ENCODE measurements at places on chromosomes 2 and 18.

- H3K36me3 ChIP-seq: no peaks in the 10 kb centered on the region
- H3K27me3 ChIP-seq: no peaks in the 10 kb centered on the region
- peaks cover 4% of the 10 kb centered on the region for H3K4me1 ChIP-seq
Observed at GRCh38 chr2:38262069-38262871, 114.8 kb downstream of the ATL2 start.

DNA sequence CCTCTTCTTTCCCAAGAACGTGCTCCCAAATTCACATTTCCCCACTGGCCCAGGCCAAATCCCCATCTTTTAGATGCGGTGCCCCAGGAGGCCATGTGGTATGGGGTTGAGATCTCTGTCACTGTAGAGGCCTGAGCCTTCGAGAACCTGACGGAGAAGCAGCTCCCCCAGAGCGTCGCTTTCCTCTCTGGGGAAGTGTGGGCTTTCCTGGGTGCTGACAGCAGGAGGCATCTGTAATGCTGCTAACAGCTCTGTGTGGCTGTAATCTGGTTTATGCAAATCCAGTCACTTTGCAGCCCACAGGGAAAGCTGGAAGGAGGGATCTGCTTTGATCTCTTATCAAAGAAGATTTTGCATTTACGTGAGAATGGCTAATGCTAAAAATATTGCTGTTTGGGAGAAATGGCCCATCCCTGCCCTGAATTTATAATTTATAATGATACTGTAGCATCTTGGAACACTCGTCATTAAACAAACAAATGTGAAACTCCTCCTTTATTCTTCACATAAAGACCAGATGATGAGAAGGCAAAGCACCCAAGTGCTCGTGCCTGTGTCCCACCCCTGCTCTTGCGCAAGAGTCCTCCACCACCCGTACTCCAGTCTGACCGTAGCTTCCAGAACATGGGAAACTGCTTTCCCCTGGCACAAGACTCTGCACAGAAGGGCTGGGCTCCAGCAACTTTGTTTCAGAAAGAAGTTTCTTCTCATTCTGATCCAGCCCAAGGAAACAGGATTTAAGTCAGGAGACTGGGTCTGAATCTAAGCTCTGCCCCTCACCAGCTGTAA is 109.9 kb upstream of the EPC2 start:
- H3K36me3 ChIP-seq: no peaks in the 10 kb centered on the region
- no peaks in the 10 kb centered on the region for H3K4me1 ChIP-seq
- peak; percentile 15 for DNase-seq
- H3K27ac ChIP-seq: no peak overlapping the region
- H3K4me3 ChIP-seq: no peak overlapping the region

GRCh38 chr18:74373428-74373827 is 57.8 kb downstream of the C18orf63 start:
- H3K4me1 ChIP-seq: no peaks in the 10 kb centered on the region
- no peak for DNase-seq
- H3K36me3 ChIP-seq: no peaks in the 10 kb centered on the region
- no peak overlapping the region for H3K4me3 ChIP-seq

GRCh38 chr2:192230889-192231453 is 36.2 kb upstream of the TMEFF2 start:
- H3K4me1 ChIP-seq: no peaks in the 10 kb centered on the region
- H3K27me3 ChIP-seq: no peaks in the 10 kb centered on the region
- H3K27ac ChIP-seq: no peak overlapping the region
- DNase-seq: no peak
- H3K36me3 ChIP-seq: no peaks in the 10 kb centered on the region
- no peak overlapping the region for H3K4me3 ChIP-seq

- no peak for DNase-seq
- H3K27me3 ChIP-seq: no peaks in the 10 kb centered on the region
- H3K4me3 ChIP-seq: no peak overlapping the region
- no peak overlapping the region for H3K27ac ChIP-seq
- no peaks in the 10 kb centered on the region for H3K4me1 ChIP-seq
- no peaks in the 10 kb centered on the region for H3K36me3 ChIP-seq
Observed at GRCh38 chr2:61550375-61551209, 12.4 kb upstream of the XPO1 start.

DNA sequence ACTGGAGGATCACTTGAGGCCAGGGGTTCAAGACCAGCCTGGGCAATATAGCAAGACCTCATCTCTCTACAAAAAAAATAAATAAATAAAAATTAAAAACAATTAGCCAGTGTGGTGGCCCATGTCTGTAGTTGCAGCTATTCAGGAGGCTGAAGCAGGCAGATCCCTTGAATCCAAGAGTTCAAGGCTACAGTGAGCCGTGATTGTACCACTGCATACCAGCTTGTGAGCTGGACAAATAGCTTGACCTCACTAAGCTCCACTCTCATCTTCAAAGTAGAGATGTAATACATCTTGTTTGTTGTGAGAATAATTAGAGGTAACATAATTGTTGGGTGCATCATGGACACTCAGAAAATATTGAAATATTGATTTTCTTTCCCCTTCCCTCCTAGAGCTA is 31.1 kb upstream of the MAPRE2 start:
- H3K27me3 ChIP-seq: no peaks in the 10 kb centered on the region
- H3K36me3 ChIP-seq: no peaks in the 10 kb centered on the region
- H3K4me3 ChIP-seq: no peak overlapping the region
- no peak overlapping the region for H3K27ac ChIP-seq

DNA sequence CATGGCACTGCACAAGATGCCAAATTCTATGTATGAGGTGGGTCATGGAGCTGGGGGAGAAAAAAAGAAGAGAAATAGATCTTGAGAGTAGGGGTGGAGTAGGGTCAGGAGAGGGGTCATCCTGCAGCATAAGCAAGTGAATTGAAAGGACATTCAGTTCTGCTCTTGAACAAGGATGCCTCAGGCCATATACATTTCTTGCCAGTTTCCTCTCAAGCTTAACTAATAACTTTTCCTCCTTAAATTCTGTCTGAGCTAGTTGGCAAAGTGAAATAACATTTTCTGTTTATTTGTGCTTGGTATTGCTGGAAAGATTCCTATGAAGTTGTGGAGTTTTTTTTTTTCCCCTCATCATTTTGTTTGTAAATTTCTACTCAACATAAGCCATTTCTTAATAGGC is 99.0 kb upstream of the LTBP1 start:
- H3K4me1 ChIP-seq: no peaks in the 10 kb centered on the region
- no peak for DNase-seq

- H3K27me3 ChIP-seq: no peaks in the 10 kb centered on the region
- H3K4me3 ChIP-seq: no peak overlapping the region
- no peak for DNase-seq
- no peaks in the 10 kb centered on the region for H3K36me3 ChIP-seq
- H3K27ac ChIP-seq: no peak overlapping the region
- peaks cover 3% of the 10 kb centered on the region for H3K4me1 ChIP-seq
Observed at GRCh38 chr18:46393230-46393629, 263.8 kb downstream of the LOXHD1 start.

GRCh38 chr2:126658319-126658904 is 2.5 kb downstream of the GYPC start:
- H3K27me3 ChIP-seq: no peaks in the 10 kb centered on the region
- no peak overlapping the region for H3K27ac ChIP-seq
- no peak for DNase-seq
- no peak overlapping the region for H3K4me3 ChIP-seq

- H3K27ac ChIP-seq: no peak overlapping the region
- no peaks in the 10 kb centered on the region for H3K36me3 ChIP-seq
- no peaks in the 10 kb centered on the region for H3K4me1 ChIP-seq
- DNase-seq: no peak
- H3K4me3 ChIP-seq: no peak overlapping the region
Observed at GRCh38 chr18:9280849-9281248, 53.7 kb upstream of the TWSG1 start.

GRCh38 chr2:879540-879939 is 71.1 kb upstream of the SNTG2 start:
- DNase-seq: no peak
- no peak overlapping the region for H3K4me3 ChIP-seq
- H3K36me3 ChIP-seq: no peaks in the 10 kb centered on the region
- H3K27me3 ChIP-seq: no peaks in the 10 kb centered on the region
- H3K27ac ChIP-seq: no peak overlapping the region

DNA sequence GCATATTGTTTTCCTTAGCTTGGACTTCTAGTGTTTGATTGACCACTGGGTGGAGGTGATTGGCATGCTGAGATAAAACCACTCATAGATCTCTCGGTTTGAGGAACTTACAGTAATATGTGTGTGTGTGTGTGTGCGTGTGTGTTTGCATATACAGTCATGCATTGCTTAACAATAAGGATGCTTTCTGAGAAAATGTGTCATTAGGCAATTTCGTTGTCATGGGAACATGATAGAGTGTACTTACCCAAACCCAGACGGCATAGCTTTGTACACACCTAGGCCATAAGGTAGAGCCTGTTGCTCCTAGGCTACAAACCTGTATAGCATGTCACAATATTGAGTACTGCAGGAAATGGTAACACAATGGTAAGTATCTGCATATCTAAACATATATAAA is 167.3 kb downstream of the NYAP2 start:
- no peaks in the 10 kb centered on the region for H3K4me1 ChIP-seq
- no peaks in the 10 kb centered on the region for H3K27me3 ChIP-seq
- no peak for DNase-seq
- H3K4me3 ChIP-seq: no peak overlapping the region
- no peaks in the 10 kb centered on the region for H3K36me3 ChIP-seq

DNA sequence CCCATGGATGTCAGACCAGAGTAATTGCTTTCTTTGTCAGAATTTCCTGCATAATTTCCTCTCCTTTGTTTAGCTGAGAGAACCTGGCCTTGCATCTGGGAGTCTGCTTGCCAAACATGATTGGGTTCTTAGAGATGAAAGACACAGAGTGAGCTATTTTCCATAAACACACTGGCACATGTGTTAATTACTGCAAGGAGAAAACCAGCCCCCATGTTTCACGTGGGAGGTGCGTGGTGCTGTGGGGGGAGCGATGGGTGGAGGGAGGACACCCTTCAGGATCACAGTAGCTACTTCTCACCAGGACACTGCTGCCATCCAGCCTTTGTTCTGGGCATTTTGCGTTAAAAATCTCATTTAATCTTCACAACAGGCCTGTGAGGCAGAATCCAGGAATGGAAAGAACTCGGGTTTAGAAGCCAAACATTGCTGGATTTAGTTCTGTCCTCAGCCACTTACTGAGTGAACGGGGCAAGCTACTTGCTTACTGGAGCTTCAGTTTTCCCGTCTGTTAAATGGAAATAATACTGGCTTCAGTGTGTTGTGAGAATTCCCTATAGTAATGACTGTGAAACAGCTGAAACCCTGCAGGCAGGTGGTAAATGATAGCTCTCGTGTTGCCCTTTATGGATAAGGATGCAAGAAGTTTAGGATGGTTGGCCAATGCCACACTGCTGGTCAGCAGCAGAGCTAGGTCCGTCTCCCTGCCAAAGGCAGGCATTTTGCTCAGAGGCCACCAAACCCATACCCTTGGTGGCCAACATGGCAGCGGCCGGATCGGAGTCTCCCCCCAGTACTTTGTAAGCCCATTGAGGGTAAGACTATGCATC is 100.1 kb upstream of the ASAP2 start:
- peaks cover 4% of the 10 kb centered on the region for H3K4me1 ChIP-seq
- no peak overlapping the region for H3K4me3 ChIP-seq
- no peaks in the 10 kb centered on the region for H3K36me3 ChIP-seq
- H3K27ac ChIP-seq: no peak overlapping the region
- H3K27me3 ChIP-seq: no peaks in the 10 kb centered on the region

- no peak for DNase-seq
- H3K27me3 ChIP-seq: no peaks in the 10 kb centered on the region
- no peaks in the 10 kb centered on the region for H3K4me1 ChIP-seq
- H3K4me3 ChIP-seq: no peak overlapping the region
- no peaks in the 10 kb centered on the region for H3K36me3 ChIP-seq
Observed at GRCh38 chr18:59432803-59433597, 73.9 kb upstream of the LMAN1 start.

DNA sequence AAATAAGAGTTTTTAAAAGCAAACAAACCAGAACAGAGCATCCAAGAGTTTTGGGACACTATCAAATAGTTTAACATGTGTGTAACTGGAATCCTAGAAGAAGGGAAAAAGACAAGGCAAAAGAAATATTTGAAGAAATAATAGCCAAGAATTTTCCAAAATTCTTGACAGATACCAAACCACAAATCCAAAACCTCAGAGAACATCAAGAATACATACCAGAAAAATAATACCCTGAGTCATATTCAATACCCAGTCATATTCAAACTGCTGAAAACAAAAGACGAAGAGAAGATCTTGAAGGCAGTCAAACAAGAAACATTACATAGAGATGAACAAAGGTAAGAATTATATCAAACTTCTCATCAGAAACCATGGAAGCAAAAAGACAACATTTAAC is 22.9 kb downstream of the INO80C start:
- no peak for DNase-seq
- no peak overlapping the region for H3K27ac ChIP-seq
- no peak overlapping the region for H3K4me3 ChIP-seq
- no peaks in the 10 kb centered on the region for H3K4me1 ChIP-seq
- no peaks in the 10 kb centered on the region for H3K36me3 ChIP-seq

GRCh38 chr2:1937066-1937465 is 192.8 kb upstream of the PXDN start:
- DNase-seq: no peak
- H3K27ac ChIP-seq: no peak overlapping the region
- no peaks in the 10 kb centered on the region for H3K4me1 ChIP-seq
- H3K27me3 ChIP-seq: no peaks in the 10 kb centered on the region
- no peaks in the 10 kb centered on the region for H3K36me3 ChIP-seq

GRCh38 chr2:41932241-41933045 is 115.4 kb upstream of the PKDCC start:
- no peaks in the 10 kb centered on the region for H3K36me3 ChIP-seq
- no peaks in the 10 kb centered on the region for H3K27me3 ChIP-seq
- H3K4me3 ChIP-seq: no peak overlapping the region
- peak overlapping the region; percentile 88 for H3K27ac ChIP-seq

DNA sequence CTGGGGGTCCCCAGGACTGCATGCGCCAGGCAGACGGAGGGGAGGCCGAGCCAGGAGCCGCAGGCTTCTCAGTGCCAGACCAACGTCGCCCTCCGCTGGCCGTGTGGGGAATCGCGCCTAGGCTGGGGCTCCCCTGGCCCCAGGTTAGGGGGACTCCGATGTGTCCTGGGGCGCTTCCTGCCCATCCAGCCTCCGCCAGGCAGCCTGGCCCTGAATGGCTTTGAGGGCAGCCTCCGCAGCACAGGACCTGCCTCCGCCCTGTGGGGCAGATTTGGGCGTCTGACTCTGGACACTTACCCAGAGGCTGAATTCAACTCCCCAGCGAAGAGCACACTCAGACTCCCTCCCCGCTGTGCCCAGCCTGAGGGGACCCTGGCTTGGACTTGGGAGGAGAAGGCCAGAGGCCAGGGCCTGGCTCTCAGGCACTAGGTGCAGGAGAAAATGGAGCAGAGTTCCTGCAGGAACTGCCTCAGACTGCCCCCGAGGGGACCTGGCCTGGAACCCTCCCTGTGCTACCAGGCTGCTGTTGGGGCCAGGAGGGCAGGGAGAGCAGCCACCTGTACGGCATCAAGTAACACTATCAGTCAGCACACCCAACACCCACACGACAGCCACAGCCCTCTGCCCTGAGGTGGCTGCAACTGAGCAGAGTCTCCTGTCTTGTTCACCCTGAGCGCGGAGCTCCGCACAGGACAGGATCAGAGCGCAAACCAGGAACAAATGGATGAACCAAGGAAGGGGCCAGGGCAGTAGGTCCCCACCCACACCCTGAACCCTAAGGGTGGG is 597 bp upstream of the TEKT4 start:
- H3K27me3 ChIP-seq: no peaks in the 10 kb centered on the region
- no peak overlapping the region for H3K27ac ChIP-seq
- H3K4me3 ChIP-seq: no peak overlapping the region
- no peaks in the 10 kb centered on the region for H3K4me1 ChIP-seq
- H3K36me3 ChIP-seq: no peaks in the 10 kb centered on the region

GRCh38 chr2:67445652-67446268 is 48.6 kb downstream of the ETAA1 start:
- H3K27me3 ChIP-seq: no peaks in the 10 kb centered on the region
- H3K27ac ChIP-seq: no peak overlapping the region
- H3K36me3 ChIP-seq: no peaks in the 10 kb centered on the region
- no peak for DNase-seq

GRCh38 chr2:232551250-232551638 is 755 bp downstream of the EIF4E2 start:
- peak overlapping the region; percentile 99 for H3K4me3 ChIP-seq
- H3K36me3 ChIP-seq: no peaks in the 10 kb centered on the region
- peaks cover 2% of the 10 kb centered on the region for H3K4me1 ChIP-seq
